ENCODE measurements at places on chromosomes 1 and 21.

- no peak for DNase-seq
Observed at GRCh38 chr1:192620071-192620635, 15.8 kb upstream of the RGS13 start.

DNA sequence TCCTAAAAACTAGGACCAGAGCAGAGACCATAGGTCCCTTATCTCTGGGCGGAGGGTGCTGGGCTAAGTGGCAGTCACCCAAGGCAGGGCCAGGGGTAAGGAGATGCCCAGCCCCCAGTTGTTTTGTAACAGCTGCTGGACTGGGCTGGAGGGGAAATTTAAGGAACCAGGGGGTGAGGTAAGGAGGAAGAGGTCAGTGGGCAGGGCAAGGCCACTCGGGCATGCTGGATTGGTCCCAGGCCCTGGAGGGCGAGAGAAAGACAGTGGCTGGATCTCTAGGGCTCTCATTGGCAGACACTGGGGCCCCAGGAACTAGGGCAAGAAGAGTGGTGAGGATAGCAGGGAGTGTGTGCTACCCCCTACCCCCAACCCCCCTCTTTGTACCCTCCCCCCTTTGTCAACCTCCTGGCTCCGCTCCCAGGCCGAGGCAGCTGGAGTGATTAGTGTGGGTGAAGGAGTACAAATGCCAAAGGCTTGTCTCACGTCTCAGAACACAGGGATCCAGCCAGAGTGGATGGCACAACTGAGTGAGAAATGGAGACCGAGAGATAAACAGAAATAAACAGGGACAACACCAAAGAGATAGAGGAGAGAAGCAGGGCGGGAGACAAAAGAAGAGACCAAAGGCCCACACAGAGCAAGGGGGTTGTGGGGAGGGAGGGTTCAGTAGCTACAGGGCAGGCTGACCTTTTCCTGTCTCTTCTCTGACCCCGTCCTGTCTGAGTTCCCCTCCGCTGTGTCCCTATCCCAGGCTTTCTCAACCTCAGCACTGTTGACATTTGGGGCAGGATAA, 20.5 kb upstream of the THRAP3 start:
- DNase-seq = no peak

DNA sequence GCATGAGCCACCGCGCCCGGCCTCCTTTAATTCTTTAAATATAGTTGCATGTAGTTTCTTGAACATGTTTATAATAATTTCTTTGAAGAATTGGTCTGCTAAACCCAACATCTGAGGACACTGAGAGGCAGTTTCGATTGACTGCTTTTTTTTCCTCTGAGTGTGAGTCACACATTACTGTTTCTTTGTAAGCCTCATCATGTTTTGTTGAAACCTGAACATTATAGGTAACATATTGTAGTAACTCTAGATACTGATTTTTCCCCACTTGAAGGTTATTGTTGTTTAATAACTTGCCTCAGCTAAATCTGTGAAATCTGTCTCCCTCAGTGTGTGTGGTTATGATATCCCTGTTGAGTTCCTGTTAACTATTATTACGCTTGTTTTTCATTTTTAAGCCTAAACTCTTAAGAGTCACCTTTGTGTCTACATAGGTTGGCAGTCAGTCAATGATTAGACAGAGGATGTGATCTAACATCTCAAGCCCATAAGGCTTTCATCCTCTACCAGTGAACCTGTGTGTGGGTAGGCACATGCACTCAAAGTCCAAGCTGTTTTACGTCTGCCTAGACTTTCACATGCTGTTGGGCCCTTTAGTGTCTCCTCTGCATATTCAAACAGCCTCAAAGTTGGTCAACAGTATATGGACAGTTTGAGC, 155.5 kb downstream of the KCNH1 start:
- no peak for DNase-seq

DNA sequence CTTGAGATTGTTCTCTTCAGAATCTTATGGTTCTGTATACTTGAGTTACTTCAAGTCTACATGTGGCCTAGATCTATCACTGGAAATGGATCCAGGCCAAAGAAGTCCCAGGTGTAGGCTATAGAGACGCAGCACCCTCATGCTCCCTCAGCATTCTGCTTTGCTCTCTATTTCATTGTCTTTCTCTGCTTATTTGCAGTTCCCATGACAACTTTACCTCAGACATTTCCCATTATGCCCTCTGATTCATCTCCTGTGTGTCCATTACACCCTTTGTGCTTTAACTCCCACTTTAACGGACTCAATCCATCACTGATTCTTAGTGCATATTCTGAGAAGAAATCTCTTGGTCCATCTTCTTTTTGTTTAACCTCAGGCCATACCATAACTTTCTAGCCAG, 236.9 kb upstream of the NRIP1 start:
- DNase-seq = no peak

- DNase-seq = no peak
Observed at GRCh38 chr1:33653226-33653625, 180.8 kb downstream of the ZSCAN20 start.

GRCh38 chr1:85611856-85612255, 31.3 kb downstream of the CCN1 start:
- no peak for DNase-seq

GRCh38 chr1:233905416-233906051, 1.1 kb downstream of the SLC35F3 start:
- DNase-seq = no peak

GRCh38 chr1:43781574-43781973, 74.2 kb downstream of the ST3GAL3 start:
- DNase-seq = no peak

DNA sequence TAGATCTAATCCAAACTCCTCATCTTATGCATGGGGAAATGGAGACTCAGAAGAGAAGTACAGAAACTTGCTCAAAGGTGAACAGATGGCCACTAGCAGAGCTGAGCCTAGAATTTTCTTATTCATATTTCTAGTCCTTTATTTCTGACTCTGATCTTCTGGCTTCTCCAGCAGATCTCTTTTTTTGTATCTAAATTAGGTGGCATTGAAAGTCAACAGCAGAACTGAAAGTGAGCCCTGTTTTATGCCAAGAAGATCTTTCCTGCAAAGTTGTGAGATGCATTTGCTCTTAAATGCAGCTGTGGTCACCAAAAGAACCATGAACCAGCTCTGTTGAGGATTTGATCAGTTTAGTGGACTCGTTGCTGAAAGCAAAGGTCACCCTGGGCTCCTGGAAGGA, 75.5 kb downstream of the KAZN start:
- DNase-seq = no peak

- DNase-seq = no peak
Observed at GRCh38 chr1:85343612-85344255, 67.3 kb upstream of the BCL10 start.

GRCh38 chr1:9246841-9247785, 12.5 kb downstream of the H6PD start:
- no peak for DNase-seq

GRCh38 chr1:72284084-72284347, 1.7 kb upstream of the NEGR1 start:
- no peak for DNase-seq

DNA sequence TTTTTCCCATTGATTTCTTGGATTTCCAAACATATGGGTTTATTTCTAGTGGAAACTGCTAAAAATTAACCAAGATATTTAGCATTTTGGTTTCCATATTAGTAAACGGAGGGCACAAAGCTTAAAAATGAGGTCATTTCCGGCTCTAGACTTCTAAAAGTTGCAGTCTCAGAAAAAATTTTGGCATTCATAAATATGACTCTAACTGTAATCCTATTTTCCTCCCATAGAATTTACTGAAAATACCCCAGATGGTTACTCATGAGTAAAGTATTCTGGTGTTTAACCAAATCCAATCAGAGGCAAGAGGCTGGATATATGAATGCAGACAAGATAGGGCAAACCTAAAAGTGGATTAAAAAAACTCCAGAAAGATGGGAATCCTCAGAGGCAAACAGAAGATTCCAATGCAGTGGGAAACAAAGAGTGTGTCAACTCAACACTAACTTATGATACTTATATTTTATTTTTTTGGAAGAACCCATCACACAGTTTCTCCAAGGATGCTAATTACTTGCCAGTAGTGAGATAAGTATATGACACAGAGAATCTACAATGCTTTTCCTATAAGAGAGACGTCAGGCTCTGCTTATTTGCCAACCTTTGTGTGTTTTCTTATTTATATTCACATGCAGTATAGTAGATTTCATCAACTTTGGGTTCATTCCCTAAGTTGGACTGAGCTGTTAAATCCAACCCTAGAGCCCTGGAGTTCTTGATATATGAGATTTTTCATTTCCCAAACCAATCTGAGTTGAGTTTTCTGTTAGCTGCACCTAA, 90.1 kb upstream of the BCL10 start:
- no peak for DNase-seq

- no peak for DNase-seq
Observed at GRCh38 chr21:45562965-45563364, 20.7 kb upstream of the SLC19A1 start.

DNA sequence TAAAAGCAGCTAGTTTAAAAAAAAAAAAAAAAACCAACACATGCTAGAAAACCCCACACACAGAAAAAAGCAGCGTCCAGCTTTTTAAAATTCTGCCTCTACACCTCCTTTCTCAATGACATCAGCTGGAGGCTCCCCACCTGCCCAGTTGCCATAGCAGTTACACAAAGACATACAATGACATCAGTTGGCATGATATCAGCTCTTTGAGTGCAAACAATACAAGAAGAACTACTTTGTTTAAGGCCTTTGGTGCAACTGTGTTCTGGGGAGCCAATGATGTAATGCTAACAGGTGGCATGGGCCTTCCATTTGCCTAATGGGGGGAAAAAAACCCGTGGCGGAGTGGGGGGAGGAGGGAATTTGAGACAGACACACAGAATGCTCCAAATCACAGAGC, 32.9 kb downstream of the DUSP10 start:
- DNase-seq = no peak

DNA sequence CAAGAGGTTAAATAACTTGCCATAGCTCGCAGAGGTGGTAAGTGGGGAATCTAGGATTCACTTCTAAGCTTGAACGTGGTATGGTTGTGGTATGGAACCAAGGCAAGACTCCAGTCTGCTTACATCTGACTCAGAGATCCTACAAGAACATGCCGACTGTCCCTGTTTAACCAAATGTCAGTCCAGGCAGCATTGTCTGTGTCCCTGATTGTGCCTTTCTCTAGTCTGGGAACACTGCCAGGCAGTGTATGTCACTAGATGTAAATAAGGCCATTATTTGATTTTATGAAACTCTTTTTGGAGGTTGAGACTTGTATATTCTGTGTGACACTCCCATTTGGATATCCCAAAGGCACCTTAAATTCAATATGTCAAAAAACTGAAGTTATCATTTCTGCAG, 96.0 kb downstream of the NOS1AP start:
- DNase-seq = no peak

DNA sequence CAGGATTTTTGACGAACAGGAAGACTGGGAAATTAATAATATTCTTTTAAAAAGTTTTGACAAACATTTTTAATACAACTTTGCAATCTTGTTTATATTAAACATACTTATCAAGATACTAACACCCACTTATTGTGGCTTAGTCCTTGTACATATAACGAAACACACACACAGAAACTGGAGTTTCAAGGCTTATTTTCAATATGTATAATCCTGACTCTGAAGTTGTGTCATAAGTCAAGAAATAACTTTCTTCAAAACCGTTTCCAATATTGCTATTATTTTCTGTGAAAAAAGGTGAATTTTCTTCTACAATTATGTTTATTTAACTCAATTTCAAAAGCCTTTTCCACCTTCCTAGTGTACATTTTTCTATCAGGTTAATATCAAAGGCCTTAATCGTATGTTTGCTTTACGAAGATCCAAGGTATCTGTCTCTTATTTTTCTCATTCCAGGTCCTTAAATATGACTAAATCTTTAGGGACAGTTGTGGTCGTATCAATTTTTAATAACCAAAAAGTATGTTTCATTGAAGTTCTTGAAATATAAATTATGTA, 1.8 kb downstream of the CDKN2C start:
- no peak for DNase-seq

DNA sequence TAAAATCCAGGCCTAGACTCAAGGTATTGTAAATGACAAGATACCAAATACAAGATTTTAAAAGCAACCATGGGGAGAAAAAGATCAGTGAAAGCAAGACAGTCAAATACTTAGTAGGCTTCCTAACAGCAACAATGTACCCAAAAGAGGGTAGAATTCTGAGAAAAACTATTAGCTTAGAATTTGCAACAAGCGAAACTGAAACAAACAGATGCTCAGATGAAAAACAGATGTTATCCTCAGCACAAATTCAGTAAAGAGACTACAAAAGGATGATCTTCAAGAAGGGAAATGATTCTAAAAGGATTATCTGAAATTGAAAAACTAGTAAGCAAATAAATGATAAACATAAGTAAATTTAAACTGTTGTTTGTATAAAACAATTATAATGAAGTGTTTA, 40.0 kb downstream of the PDC start:
- no peak for DNase-seq

- no peak for DNase-seq
Observed at GRCh38 chr1:8816831-8817411, 519 bp downstream of the RERE start.

DNA sequence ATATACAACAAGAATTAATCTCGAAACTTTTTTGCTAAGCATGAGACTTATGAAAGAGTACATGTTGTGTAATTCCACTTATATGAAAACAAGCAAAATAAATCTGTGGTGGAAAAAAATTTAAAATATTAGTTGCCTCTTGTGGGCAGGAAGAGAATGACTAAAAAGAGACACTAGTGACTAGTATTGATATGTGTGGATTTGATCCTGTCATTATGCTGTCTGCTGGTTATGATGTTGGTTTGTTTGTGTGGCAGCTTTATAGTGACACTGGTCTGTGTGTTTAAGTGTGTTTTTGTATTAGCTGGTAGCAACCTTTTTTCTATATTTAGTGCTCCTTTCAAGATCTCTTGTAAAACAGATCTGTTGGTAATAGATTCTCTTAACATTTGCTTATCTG, 267.8 kb upstream of the NRIP1 start:
- no peak for DNase-seq

- DNase-seq = no peak
Observed at GRCh38 chr1:30724175-30724574, 790 bp upstream of the MATN1 start.

- no peak for DNase-seq
Observed at GRCh38 chr1:206932177-206932576, 10.4 kb upstream of the FCMR start.

Data from CMK (cell line).